Memory B cell (primary cell): ENCODE measurements at places on chromosomes 5 and 9.

DNA sequence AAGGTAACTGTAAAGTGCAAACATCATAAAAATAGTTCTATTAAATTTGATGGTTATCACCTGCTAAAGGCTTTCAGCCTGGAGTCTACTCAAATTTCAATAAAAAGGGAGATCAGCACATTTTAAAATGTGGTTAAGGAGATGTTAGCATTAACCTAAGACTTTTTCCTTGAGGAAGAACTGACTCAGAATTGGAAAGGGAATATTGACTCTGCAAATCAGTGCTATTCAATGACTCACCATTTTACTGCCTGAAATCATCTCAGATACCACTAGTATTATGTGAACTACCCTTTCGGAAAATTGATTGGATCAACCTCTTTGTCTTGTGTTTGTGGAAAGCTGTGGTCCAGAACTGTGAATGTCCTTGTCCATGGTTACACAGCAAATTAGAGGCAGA, 113.3 kb downstream of the ADRB2 start:
- DNase-seq = no peak

DNA sequence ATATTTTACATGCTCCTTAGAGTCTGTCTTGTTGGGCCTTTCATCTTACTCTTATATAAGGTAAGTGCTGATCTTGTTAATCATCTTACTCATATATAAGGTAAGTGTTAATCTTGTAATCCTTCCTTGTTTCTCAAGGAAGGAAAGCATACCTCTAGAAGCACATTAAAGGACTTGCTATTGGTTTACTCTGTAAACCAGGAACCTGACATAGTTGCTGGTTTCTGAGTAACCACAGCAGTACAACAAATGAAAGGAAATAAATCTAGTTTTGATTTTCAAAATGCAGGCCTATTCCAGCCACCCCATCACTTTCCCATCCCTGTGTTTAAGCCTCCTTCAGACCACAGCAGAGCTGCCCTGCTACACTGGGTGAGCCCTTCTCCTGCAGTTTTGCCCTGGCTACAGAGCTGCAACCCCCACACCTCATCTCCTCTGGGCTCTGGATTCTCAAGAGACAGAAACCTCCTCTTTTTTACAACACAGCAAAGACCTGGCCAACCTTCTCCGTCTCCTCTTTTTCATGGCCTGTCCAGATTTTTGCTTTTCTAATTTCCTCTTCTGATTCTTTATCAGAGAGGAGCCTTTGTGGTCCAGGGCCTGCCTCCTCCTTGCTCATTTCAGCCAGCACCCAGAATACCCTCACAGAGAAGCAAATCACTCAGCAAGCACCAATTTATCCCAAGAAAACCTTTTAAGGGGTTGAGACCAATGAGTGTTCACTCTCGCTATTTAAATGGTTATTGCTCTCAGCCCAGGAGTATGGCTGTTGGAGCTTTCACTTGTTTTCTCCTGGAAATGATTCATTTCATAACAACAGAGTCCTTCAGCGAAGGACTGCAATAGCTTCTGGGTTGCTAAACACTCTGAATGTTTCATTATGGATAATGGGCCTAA, 103.2 kb downstream of the FSTL4 start:
- DNase-seq = no peak

- DNase-seq = no peak
Measured at GRCh38 chr5:157259699-157260098, 6.2 kb upstream of the CYFIP2 start.

DNA sequence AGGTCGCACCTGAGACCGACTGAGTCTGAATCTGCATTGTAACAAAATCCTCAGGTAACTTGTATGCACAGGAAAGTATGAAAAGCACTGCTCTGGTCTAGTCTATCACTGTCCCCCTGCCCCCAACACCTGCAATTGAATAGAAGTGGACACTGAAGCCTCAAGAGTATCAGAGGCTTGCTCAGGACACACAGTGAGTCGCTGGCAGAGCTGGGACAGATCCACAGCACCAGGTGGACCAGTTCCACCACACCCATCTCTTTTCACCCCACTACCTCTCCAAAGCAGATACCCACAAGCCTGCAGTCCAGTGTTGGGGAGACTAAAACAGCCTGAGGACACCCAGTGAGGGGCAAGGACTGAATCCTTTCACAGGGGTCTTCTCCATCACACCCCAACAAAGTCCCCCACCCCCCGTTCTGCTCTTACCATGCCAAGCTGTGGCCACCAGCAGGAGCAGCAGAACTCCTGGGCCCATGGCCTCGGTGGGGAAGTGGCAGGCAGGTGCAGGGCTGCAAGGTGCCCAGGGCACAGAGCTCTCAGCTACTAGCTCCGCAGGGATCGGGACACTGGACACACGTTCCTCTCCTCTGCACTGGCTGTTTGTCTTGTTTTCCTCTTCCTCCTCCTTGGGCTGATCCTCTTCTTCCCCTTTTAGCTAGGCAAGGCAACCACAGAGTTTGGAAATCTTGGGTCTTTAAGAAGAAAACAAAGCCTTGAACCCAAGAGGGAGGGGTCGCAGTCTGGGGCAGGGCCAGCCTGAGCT, at the start of gene CSF1R:
CSF1R (minus strand) TSS at position 605 of the 766 bp plus-strand sequence; CDS start at position 478, 127 bp downstream.
- no peak for DNase-seq

DNA sequence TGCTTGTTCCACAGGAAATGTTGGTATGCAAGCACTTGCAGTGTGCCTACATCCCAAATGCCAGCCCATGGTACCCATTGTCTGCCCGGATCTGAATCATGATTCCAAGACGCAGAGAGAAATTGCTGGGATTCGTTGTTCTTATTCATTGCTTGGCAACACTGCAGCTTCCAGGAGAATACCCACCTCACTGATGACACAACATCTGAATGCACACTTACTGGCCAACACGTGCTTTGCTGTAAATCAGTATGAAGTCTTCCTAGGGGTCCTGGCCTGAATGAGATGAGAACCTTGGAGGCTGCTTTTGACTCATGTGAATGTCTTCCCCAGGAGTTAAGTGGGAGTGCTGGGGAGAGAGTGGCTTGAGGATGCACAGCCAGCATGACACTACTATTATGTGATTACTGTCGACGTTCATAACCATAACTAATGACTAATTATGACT, 11.6 kb downstream of the SRD5A1 start:
- DNase-seq = no peak

DNA sequence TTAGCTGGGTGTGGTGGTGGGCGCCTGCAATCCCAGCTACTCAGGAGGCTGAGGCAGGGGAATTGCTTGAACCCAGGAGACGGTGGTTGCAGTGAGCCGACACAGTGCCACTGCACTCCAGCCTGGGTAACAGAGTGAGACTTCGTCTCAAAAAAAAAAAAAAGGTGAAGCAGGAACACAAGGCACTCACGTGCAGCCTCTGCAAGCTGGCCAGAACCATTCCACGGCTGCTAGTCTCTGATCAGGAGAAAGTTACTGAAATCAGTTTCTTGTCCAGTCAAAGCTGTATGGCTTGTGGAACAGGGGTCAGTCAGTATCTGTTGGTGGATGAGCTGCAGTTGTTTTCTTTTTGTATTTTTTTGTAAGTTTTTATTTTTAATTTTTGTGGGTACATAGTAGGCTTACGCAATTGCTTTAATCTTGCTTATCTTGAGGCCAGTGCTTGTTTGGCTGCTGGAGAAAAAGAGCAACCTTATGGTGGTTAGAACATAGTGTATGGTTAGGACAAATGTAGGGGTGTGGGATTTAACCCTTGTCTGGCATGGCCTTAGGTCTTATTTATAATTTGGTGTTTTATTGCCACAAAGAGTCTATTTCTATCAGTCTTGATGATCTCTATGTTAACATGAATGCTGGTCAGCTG, 32.7 kb upstream of the GTF2H2C start:
- no peak for DNase-seq

DNA sequence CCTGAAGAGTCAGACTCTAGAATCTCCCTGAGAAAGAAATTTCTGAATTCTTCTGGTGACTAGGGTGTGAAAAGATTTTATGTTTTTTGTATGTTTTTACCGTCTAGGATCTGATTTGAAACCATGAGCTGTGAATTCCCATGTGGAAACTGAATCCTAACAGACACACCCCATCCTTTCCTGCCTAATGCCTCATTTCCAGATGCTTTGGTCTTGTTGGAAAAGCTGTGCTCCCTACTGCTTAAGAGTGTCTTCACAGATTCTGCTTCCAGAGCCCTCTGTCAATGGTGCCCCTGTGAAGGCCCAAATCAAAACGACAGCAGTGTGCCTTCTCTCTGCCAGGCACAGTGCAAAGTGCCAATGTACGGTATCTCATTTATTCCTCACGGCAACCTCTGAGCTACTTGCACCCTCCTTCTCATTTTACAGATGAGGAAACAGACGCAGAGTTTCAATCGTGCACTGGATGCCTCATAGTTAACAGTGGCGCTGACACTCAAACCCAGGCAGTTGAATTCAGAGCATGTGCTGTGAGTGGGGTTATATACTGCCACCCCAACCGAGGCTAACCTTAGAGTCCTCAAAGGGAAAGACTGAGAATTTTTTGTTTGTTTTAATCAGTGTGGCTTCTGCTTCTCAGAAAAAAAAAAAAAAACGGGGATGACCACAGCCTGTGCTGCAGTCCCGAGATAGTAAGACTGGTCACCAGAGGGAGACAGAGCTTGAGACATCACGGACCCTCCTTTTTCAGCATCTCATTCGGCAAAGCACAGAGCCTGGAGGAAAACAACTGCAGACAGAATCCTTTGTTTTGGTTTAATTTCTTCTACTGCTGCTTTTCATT, 188.4 kb downstream of the SNCAIP start:
- no peak for DNase-seq

DNA sequence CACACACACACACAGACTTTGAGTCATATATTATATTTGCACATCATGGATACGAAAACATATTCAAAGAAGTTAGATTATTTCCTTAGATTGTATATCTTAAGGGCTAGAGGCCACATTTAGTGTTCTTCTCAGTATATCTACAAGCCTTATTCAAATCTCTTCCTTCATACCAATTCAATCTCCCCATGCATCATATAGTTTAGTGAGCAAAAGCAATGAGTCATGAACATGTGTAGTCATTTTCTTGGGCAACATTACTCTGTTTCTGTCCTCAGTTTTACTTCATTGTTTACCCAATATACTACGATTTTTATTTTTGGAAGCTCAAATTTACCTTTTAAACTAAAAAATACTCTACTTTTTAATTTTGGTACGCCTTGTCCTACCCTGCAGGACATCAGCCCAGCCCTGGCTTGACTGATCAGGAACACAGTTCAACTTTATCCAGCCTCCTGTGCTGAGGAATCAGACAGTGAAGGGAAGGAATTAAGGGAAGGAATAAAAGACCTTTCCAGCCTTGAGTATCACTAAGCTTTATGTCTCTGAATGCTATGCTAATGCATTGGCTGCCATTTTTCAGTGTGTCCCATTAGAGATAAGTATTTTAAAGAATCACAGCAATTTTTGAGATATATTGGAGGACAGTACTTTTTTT, 101.7 kb upstream of the FST start:
- no peak for DNase-seq

DNA sequence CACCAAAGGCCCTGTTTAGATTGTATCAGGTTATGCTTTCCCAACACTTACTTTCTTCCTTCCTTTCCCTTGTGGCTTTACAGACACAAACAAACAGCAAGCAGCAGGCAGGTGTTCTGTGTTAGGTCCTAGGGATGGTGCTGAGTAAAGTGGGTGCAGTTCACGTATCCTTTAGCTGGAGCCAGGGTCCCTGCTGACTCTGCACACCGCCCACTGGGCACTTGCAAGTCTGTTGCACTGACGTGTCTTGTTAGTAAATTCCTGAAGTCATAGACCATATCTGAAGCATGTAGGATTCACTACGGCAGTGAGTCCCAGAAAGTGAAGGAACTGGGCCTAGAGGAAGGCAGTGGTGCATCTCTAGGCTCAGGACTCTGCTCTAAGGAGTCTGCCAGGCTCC, 96.5 kb downstream of the DAPK1 start:
- no peak for DNase-seq

GRCh38 chr5:81855591-81855990, 104.7 kb upstream of the SSBP2 start:
- DNase-seq = no peak

DNA sequence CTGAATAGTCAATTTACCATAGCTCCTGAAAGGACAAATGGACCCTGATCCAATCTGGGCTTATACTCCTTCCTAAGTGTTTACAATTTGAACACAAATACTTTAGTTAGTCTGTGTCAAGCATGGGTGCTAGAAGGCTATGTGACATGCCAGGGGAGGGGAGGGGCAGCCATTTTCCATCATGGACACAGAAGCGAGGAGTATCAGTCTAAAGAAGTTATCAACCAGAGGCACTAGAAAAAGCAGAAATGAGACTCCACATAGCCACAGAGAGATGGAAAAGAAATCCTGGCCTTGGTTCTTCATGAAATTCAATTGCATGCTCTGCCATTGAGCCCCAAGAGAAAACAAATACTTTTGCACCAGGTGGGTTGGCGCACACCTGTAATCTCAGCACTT, 61.8 kb downstream of the NR6A1 start:
- DNase-seq = no peak

GRCh38 chr5:91651704-91652103, 268.6 kb upstream of the ARRDC3 start:
- DNase-seq = no peak

DNA sequence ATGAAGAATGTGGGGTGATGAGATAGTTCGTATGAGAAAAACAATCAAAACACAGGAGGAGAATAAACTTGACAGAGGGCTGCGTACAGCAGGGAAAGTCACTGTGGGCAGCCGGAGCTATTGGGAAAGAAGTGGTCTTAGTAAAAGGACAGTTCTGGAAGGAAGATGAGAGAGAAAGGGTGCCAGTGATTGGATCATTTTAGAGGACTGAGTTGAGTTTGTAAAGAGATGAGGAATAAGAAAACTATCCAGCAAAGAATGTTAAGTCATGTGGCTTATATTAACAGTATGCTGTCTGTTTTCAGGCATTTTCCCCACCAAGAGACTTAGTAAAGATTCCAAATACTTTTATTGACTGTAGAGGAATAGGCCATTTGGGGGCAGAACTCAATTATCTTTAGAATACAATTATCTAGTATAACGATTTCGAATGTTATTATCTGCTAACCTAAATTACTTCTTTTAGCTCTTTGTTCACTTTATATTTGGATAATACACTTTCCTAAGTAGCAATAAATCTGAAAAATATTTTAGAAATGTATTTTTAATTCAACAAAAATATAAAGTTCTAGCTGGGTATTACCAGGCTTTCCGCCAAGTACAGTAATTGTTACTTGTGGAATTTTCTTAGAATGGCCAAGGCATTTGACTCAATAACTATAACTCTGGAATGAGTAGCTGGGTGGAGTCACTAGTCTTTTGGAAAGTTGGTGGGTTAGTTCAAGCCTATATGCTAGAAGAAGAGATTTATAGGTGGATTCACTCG, 15.5 kb upstream of the LOX start:
- no peak for DNase-seq
